NCI-H460 (cell line): ENCODE measurements at places on chromosomes 7 and 10. TPM values are rescaled to one million over a fixed set of nuclear protein-coding genes. Genes with fewer than 3 reads are reported as not detected.
A peak's percentile ranks its signal among the peaks of the same experiment; 100 is the strongest.

DNA sequence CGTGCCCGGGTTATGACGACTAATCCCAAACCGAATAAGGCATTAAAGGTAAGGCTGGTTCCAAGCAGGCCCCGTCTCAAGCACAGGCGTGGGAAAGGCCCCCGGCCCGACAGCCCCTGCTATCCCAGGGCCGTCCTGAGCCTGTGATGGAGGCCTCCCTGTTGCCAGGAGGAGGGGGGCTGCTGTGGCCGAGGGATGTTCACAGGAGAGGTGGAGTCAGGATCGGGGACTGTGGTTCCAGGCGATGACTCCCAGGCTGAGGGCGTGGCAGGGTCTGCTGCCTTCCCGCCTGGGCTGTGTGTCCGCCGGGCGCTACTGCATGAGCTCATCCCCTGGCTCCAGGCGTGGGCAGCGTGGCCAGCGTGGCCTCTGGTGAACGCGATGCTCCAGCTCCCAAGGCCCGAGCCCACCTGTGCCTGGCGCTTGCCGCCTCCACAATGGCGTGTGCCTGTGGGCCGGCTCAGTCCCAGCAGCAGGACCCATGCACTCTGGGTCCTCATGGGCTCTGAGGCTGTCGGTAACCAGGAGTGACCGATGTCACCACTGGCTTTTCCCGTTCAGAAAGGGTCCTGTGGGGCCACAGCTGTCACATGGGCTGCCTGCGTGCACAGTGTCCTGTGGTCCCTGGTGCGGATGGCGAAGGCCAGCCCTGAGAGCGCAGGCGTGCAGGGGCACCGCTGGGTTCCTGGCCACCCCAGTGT is 8.8 kb downstream of the MAFK start:
- DNase-seq = no peak

DNA sequence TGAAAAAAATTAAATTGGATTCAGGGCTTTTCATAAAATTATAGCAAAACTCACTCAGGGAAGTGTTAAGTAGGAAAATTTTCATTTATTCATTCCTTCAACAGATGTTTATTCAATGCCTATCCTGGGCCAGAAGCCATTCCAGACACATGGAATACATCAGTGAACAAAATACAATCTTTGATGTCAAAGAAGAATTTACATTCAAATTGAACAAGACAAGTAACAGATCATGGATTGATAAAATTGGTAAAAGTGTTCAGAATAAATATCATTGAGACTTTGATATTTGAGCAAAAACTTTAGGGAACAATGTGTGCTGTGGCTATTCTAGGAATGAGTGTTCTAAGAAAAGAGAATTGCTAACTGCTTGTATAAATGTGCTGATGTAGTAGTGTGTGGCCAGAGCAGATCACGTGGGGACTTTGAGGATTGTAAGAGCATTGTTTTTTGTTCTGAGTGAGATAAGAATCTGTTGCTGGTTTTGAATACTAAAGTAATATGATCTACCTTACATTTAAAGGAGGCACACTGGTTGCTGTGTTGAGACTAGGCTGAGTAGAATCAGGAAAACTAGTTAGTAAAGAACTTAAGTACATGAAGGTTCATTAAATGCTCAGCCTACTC is 957.2 kb downstream of the PCDH15 start:
- DNase-seq = no peak

DNA sequence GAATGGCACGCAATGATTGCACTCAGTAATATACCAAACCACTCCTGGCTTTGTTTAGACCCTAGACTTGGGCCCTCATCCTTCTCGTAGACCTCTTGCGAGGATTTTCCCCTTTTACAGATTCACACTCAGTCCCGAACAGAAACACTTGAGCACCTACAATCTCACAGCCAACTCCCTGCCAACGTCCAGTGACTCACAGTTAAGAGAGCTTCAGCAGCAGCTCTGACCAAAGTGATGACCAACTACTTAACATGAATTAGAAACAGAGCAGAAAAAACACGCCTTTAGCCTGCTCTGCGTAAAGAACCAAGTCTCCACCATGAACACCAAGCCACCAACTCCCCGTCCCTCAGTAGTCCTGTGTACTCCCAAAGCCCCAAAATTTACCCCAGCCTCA is 2.2 kb downstream of the DNAJC30 start:
- no peak for DNase-seq

DNA sequence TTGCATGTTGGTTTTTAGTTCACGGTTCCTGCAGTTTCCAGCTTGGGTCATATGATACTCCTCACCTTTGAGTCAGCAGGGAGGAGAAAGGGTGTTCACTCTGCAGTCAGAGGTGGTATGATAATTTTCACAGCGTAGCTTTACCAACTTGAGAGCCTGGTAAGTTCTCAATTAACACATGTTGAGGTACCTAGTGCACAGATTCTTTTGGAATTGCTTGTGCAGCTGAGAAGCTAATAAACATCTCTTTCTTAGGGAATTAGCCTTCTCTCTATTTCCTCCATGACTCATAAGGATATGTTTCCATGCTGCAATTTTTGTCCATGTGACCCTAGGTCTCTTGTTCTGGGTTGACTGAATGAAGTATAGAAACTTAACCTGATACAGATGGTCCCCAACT is 166.6 kb downstream of the KIF20B start:
- DNase-seq = no peak

- DNase-seq = no peak
Observed at GRCh38 chr10:122189185-122189584, 81.9 kb upstream of the BTBD16 start.

DNA sequence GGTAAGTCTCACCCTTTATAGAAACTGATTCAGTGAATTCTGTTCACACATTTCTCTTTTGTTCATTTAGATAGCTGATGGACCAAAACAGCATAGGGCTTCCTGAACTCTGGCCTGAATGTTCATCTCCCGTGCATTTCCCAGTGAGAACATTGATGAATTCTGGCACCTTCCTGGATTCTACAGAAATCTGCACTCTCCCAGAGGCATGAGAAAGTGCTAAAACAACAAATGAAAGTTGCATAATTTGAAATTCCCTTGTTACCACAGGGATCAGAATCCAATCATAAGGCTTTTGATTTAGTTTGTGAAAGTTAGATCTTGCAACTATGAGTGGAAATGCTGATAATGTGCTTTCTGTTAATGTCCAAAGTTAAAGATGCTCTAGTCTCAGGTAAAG is 29.7 kb upstream of the SCIN start:
- no peak for DNase-seq

DNA sequence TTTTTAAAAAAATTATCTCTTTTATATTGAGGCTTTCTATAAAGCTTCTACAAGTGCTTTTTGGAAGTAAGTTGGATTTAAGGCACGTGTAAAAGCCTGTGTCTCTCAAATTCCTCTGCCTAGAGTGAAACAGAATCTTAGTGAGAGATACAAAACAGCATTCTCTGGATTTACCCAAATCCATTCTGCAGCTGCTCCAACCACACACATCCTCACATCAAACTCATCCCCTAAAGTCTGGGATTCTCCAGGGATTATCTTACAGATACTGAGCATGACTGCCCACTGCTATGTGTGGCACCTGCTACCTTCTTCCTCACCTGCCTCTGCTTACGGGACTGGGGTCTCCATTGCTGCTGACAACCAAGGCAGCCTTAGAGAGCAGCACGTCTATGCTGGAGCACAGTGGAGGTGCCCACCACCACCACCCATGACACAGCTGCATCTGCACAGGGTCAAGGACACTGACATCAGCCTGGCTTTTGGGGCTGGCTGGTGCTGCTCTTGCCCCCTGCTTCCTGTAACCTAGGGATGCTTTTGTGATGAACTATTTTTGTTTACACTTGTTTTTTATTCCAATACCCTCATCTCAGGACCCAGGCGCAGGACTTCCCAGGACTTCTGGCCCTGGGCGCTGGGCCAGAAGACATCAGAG is 139.2 kb upstream of the NAMPT start:
- no peak for DNase-seq

- DNase-seq = peak; percentile 30
Observed at GRCh38 chr7:29194594-29195427, at the start of gene CHN2. Gene CHN2 (plus strand): TSS chr7:29194775.

GRCh38 chr7:112798274-112799159 is 8.3 kb upstream of the TMEM168 start:
- no peak for DNase-seq

- DNase-seq = no peak
Observed at GRCh38 chr7:82419200-82419599, 24.4 kb downstream of the CACNA2D1 start.

GRCh38 chr10:44922796-44923545 is 11.8 kb downstream of the TMEM72 start:
- DNase-seq = no peak

- DNase-seq = no peak
Observed at GRCh38 chr10:76553263-76554032, 1084.2 kb downstream of the KCNMA1 start.

DNA sequence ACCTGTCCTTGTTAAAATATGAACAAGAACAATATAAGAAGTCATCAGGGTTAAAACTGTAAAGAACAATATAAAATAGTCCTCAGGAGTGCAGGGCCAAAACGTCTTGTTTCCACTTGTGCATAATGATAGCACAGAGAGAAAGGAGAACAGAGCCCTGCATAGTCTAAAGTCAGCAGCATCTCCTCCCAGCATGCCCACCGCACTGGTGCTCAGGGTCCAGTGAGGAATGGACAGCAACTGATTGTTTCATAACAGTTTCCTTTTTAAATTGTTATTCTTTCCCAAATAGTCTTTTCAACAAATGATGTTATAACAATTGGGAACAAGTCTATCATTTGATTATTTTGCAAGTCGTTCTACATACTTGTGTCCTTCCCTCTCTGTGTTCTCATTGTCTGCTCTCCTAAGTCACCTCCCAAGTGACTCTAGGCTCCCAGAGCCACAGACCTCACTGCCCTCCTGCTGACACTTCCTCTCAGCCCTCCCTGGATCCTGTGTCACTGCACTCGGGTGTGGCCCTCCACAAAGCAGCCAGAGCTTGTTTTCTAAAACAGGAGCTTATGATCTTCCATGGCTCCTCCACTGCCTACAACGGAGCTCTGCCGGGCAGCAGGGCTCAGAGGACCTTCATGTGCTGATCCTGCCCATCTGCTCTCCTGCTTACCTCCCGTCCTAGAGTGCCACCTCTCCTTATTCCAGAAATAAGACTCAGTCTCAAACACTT is 27.6 kb downstream of the COBL start:
- DNase-seq = no peak

GRCh38 chr7:106009503-106010226 is 46.6 kb downstream of the CDHR3 start:
- peak; percentile 59 for DNase-seq

- no peak for DNase-seq
Observed at GRCh38 chr7:86930554-86931307, 128.7 kb downstream of the ELAPOR2 start.

DNA sequence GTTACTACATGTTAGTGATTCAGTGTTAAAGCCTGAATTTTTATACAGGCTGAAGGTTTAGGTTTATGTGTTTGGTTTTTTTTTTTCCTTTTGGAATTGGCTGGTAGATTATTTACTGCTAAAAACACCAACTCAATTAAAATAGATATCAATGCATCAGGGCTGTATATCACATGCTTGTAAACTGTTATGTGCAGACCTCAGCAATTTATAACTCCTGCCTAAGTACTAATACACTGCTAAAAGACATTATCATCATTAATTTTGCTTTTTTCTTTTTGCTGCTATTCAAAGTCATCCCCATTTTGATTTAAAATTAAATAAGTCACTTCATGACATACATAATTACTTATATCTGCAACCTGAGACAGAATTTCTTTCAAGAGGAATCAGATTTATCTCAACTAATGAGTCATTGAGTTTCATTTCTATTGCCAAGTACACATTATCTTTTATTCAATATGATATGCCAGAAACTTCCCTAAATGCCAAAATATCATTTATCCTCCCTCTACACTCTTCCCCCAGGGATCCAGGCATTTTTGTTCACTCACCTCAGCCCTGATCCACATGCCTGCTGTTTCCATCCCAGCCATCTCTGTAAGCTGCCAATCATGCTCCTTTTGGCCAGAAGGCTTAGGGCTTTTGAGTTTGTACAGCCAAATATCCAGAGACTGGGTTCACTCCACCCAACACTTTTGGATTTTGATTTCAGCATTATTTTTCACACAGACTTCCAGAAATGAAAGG is 98.5 kb downstream of the POLR1F start:
- DNase-seq = no peak

- no peak for DNase-seq
Observed at GRCh38 chr7:1781369-1781768, 111.3 kb downstream of the ELFN1 start.

DNA sequence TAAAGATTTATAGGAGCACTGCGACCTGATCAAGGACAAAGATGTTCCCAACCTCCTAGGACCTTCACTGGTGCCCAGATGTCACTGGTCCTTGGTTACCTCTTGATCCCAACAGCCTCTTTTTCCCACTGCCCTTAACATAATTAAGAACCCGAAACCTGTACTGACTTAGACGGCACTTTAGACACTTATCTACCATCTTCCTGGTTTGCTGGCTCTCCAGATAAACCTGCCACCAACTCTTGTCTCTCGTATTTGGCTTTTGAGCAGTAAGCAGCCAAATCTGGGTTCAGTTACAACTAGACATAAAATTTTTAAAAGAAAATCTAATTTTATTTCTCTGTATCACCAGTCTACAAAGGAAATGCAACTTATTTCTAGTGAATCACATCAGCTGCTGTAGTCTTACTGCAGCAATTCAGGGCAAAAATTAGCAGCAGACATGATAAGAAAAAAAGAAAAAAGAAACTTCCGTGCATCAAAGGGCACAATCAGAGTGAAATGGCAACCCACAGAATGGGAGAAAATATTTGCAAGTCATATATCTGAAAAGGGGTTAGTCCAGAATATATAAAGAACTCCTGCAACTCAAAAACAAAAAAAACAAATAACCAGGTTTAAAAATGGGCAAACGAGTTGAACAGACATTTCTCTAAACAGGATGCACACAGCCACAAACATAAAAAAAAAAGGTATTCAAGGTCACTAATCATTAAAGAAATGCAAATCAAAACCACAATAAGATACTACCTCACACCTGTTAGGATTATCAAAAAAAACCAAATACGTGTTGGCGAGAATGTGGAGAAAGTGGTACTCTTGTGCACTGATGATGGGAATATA is 9.4 kb downstream of the ASB13 start:
- DNase-seq = no peak

DNA sequence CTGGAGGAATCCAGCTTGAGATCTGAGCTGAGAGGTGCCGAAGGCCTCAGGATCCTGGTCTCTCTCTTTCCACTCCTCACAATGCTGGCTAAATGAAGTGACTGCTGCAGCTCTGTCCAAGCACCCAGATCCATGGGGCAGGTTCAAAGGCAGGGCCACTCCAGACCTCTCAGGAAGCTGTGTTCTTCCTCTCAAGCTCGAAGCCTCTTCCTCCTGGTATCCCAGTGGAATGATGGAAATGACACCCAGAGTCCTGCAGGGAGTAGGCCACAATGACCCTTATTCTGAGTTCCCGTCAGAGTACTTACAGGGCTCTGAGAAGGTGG is 574.1 kb downstream of the GRID1 start:
- DNase-seq = no peak

Gene PITX3
- 0.27 TPM in 1 of 2 replicates, not detected in the other for total RNA-seq

Gene DENND2A
- 0.02 and 0.09 TPM in 2 replicates for total RNA-seq

Gene STEAP1B
- 5.1 and 5.4 TPM in 2 replicates for total RNA-seq

Gene NKX2-3
- 0.25 and 0.32 TPM in 2 replicates for total RNA-seq

Gene HECW1
- 21.6 and 24.7 TPM in 2 replicates for total RNA-seq

Gene CCL24
- total RNA-seq = not detected in 2 replicates

Gene TAS2R41
- not detected in 2 replicates for total RNA-seq

Gene RSPH10B2
- total RNA-seq = 0.05 TPM in 1 of 2 replicates, not detected in the other

Gene BMPER
- 3.0 and 3.5 TPM in 2 replicates for total RNA-seq
